Epithelial cell of umbilical artery (primary cell): ENCODE measurements at places on chromosomes 6 and 20. TPM values are rescaled to one million over a fixed set of nuclear protein-coding genes. Genes with fewer than 3 reads are reported as not detected.

The GJA10 gene
- not detected in 2 replicates for total RNA-seq

The PLCB4 gene
- total RNA-seq: 1.6 and 3.6 TPM in 2 replicates

The KIF25 gene
- not detected in 2 replicates for total RNA-seq

The APMAP gene
- total RNA-seq: 121 and 122 TPM in 2 replicates

The SLC22A3 gene
- 0.32 and 0.61 TPM in 2 replicates for total RNA-seq

The BICRAL gene
- total RNA-seq: 1.5 and 2.3 TPM in 2 replicates

The CRISP2 gene
- total RNA-seq: under 0.01 TPM in 1 of 2 replicates, not detected in the other

The ZSCAN16 gene
- total RNA-seq: 10.7 and 15.3 TPM in 2 replicates

The SLC22A16 gene
- not detected in 2 replicates for total RNA-seq

The OPRM1 gene
- not detected in 2 replicates for total RNA-seq

The MYH7B gene
- not detected in 2 replicates for total RNA-seq

The ENTPD6 gene
- 45.5 and 63.5 TPM in 2 replicates for total RNA-seq

The CST4 gene
- not detected in 2 replicates for total RNA-seq

The TMEM170B gene
- 3.6 and 6.1 TPM in 2 replicates for total RNA-seq

The ERVFRD-1 gene
- not detected in 2 replicates for total RNA-seq

The C20orf204 gene
- total RNA-seq: 2.6 and 3.0 TPM in 2 replicates

The XRN2 gene
- total RNA-seq: 106 and 109 TPM in 2 replicates

The KCNK5 gene
- total RNA-seq: not detected in 2 replicates

The SAMD3 gene
- not detected in 2 replicates for total RNA-seq

The RTF2 gene
- 89.6 and 104 TPM in 2 replicates for total RNA-seq

The SLC35D3 gene
- total RNA-seq: under 0.01 TPM in 1 of 2 replicates, not detected in the other

The GMEB2 gene
- 7.0 and 7.1 TPM in 2 replicates for total RNA-seq

The LY6G6D gene
- total RNA-seq: not detected in 2 replicates

The F13A1 gene
- total RNA-seq: not detected in 2 replicates

The DSTN gene
- total RNA-seq: 248 and 320 TPM in 2 replicates

The MYB gene
- total RNA-seq: under 0.01 TPM in 1 of 2 replicates, not detected in the other

The TGM3 gene
- total RNA-seq: not detected in 2 replicates

The NRSN2 gene
- total RNA-seq: 8.8 and 29.2 TPM in 2 replicates

The RAET1L gene
- total RNA-seq: not detected in 2 replicates

The RSPO4 gene
- not detected in 2 replicates for total RNA-seq

The DEFB124 gene
- not detected in 2 replicates for total RNA-seq

The RNF144B gene
- total RNA-seq: 103 and 269 TPM in 2 replicates

The FNDC11 gene
- total RNA-seq: 0.15 and 1.3 TPM in 2 replicates

The PRICKLE4 gene
- 0.97 and 1.5 TPM in 2 replicates for total RNA-seq

The RAET1E gene
- total RNA-seq: 0.46 TPM in 1 of 2 replicates, not detected in the other
